ENCODE measurements at places on chromosomes 4 and X. TPM values are rescaled to one million over a fixed set of nuclear protein-coding genes. Genes with fewer than 3 reads are reported as not detected.
A peak's percentile ranks its signal among the peaks of the same experiment; 100 is the strongest.

MCTS1 gene
- total RNA-seq, result 58.6 TPM

- DNase-seq, result peak; percentile 46
Measured at GRCh38 chr4:2537011-2537830, 774 bp downstream of the FAM193A start.

DNA sequence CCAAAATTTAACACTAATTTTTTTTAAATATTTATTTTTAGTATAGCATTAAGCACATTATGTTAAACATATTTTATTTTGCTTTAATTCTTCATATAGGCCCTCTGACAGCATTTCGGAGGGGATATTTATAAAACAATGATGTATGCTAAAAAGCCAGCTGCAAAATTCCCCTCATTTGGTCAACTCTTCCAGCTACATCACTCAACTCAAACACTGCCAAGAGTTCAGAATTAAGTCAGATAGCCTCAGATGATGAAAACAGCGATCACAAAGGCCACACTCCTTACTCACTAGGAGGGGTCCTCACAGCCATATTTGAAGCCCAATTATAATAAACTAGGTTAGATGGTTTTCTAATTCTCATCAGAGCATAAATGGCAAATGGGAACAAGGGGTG, 146.6 kb downstream of the ADAMTS3 start:
- DNase-seq, result no peak

DNA sequence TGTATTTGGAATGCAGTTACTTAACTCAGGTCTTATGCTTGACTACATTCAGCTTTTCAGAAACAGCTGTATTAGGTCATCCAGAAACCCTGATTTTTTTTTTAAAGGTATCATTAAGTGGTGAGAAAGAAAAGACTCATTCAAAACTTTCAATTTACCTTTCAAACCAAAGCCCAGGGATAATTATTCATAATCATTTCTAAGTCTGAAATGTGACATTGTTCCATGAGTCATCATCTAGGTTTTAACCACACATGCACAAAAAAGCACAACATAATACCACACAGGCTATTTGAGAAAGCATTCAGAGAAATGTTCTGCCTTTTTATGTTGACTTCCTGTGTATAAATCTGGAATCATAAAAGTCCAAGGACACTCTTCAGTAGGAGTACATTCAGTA, 288.2 kb downstream of the IL1RAPL2 start:
- DNase-seq, result no peak

DNA sequence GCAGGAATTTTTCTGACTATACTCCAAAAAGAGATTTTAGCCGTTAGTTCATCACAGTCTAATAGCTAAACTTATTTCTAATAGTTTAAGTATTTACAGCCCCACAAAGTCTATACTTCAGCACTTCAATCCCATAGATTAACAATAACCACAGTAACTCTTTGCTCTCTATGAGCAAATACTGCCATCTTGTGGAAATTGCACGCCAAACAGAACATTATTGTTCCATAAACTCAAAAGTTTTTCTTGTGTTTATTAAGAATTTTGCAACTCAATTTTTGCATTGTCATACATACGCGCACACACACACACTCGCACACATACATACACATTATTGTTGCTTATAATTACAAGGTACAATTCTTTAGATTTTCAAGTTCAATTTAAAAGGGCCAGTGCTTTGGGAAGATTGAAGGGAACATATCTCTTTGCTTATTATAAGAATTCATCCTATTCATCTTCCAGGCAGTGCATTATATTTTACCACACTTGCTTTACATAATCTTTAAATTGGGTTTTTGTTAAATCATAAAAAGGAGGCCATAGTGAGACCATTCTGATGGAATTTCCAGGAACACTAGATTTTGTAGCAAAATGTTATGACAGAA, 63.8 kb upstream of the ATOH1 start:
- DNase-seq, result peak; percentile 28

DNA sequence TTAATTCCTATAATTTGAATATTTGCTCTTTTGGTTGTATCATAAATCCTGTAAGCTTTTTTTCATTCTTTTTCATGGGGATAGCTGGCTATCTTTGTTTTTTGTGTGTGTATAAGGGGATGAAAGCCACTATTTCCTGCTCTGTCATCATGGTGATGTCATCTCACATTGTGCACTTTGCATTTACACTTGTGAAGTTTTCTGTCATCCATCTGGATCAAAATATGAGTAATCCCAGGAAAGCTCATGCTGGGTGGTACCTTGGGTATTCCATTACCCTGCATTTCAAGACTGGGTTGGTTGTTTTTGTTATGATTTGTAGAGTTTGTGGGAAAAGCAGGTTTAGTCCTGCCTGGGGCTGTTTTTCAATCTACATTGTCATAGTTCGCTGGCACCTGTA, 367.3 kb downstream of the CHIC1 start:
- DNase-seq, result no peak

Data from activated naive CD4-positive, alpha-beta T cell treated with anti-CD3 and anti-CD28 coated beads for 36 hours (primary cell).